ENCODE measurements at places on chromosomes 16 and 17.

- no peak for DNase-seq
Observed at GRCh38 chr17:64496348-64496785, 487 bp downstream of the POLG2 start.

- no peak for DNase-seq
Observed at GRCh38 chr17:45016823-45017222, 34.6 kb downstream of the DCAKD start.

- no peak for DNase-seq
Observed at GRCh38 chr17:56608944-56609343, 15.4 kb downstream of the NOG start.

DNA sequence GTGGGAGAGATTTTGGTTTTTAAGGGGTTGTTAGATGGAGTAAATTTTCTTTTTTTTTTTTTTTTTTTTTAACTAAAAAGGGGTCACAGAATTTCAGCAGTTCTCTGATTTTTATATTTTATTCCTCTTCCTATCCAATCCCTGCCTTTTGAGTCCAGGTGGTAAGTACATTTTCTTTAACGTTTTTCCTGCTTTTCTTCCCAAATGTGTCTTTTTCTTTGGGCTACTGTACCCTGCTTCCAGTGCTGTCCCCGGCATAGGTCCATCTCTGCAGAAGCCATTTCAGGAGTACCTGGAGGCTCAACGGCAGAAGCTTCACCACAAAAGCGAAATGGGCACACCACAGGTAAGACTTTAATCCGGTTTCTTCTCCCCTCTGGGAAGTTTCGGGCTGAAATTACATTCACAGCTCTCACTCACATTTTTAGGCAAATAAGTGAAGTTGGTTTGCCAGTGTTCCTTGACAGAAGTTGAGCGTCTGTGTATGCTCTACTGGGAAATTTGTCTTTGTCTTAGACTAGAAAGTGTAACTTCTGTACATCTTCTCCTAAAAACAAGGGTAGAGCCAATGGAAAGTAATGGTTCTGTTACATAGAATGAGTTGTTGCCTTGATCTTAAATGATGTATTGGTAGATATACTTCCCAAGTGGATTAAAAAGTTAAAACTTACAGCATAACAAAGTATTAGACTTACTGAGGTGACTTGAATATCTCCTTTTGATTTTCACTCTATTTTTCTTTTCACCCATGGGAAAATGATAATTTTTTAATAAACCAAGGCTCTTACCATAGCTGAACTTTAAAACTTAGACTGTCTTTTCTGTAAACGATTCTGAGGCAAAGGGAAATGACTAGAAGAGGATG lies 54.5 kb downstream of the TUBD1 start:
- DNase-seq = no peak

- no peak for DNase-seq
Observed at GRCh38 chr16:56988161-56988947, 1.0 kb upstream of the NLRC5 start.

DNA sequence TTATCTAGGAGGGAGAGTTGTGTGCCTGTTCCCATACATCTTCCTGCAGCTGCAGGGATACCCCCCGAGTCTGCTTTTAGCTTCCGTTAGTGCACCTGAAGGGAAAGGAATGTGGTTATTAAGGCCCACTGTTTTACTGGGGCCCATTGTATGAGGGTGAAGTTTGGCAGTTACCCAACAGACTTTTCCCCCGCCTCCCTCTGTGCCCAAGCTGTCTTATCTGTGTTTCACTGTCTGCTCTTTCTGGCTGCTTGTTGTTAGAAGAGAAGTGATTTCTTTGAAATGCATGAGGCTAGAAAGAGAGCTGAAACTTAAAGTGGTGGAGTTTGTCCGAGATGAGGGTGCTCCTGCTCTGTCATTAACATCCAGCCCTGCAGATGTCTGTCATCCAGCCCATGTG lies 7.4 kb upstream of the OR1A2 start:
- DNase-seq = no peak

DNA sequence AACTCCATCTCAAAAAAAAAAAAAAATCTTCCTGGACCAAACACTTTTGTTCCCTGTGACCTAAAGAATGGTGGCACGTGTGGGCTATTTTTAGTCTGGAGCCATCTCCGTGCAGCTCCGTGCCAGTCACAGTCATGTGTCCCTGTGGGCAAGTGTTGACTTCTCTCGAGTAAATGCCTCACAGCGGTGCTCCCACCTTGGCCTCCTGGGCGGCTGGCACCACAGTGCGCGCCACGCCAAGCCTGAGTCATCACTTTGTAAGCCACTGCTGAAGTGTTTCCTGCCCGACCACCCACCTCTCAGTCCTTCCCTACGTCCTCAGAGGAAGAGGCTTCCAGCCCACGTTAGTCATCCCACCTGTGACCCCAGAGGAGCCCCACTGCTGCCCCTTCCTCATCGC lies 10.9 kb upstream of the HEXD start:
- DNase-seq = peak; percentile 67

GRCh38 chr16:79587296-79587695 lies 13.2 kb downstream of the MAF start:
- DNase-seq = no peak

DNA sequence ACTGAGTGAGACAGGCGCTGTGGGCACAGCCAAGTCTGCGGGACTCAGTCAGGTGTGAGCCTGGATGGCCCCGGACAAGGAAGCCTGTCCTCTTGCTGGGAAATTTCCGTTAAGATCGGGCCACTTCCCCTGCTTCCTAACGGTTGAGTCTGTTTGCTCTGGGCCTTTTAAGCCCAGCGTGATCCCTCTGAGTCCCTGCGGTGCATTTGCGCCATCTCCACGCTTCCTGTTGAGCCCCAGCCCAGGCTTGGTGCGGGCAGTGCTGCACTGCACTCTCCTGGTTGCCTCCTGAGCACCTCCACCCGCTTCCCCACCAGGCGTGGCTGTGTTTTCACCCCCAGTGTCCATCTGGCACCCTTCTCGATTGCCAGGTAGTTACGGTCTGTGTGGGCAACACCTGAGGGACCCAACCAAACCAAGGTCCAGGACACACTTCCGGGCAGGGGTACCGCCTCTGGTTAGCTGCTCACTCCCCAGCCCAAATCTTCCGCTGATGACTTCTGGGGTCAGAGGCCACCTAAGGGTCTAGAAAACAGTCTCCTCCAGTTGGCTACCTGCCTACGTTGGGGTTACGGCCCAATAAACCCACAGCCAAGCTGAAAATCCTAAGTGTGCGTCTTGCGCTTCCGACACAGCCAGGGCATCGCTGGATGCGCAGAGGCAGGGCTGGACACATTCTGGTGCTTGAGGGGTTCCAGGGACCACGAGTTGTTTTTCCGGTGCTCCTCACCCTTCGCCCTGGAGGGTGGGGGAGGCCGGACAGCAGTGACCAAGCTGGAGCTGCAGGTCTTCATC lies 1.4 kb upstream of the SLC25A10 start:
- DNase-seq = no peak

GRCh38 chr16:9957433-9957832 lies 224.8 kb downstream of the GRIN2A start:
- no peak for DNase-seq

DNA sequence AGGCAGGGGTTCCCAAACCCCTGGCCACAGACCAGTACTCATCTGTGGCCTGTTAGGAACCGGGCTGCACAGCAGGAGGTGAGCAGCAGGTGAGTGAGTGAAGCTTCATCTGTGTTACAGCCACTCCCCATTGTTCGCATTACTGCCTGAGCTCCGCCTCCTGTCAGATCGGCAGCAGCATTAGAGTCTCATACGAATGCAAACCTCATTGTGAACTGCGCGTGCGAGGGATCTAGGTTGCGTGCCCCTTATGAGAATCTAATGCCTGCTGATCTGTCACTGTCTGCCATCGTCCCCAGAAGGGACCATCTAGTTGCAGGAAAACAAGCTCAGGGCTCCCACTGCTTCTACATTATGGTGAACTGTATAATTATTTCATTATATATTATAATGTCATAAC lies 25.1 kb upstream of the RMI2 start:
- no peak for DNase-seq

DNA sequence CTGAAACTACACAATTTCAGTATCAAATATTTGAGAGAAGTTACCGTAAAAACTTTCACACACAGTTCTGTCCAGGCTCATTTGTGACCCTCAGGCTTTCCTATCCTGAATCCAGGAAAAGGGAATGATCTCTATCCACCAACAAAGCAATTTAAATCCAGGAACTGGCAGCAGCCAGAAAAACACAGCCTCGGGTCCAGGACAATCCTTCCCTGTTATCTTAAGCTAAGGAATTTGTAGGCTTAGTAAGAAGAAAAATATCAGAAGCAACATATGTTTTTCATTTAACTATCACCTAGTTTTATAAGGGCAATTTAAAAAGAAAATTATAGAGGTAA lies 47.1 kb downstream of the TEX2 start:
- no peak for DNase-seq

- DNase-seq = no peak
Observed at GRCh38 chr17:56808503-56808902, 25.2 kb downstream of the C17orf67 start.

GRCh38 chr17:7314719-7315569 lies at the start of gene GPS2:
TSS of gene GPS2 (minus strand) at chr17:7315360. CDS start at chr17:7315052, 308 bp downstream.
- DNase-seq = no peak

Measured in brain pericyte (primary cell).